ENCODE measurements at places on chromosomes 2 and 18.
A peak's percentile ranks its signal among the peaks of the same experiment; 100 is the strongest.

DNA sequence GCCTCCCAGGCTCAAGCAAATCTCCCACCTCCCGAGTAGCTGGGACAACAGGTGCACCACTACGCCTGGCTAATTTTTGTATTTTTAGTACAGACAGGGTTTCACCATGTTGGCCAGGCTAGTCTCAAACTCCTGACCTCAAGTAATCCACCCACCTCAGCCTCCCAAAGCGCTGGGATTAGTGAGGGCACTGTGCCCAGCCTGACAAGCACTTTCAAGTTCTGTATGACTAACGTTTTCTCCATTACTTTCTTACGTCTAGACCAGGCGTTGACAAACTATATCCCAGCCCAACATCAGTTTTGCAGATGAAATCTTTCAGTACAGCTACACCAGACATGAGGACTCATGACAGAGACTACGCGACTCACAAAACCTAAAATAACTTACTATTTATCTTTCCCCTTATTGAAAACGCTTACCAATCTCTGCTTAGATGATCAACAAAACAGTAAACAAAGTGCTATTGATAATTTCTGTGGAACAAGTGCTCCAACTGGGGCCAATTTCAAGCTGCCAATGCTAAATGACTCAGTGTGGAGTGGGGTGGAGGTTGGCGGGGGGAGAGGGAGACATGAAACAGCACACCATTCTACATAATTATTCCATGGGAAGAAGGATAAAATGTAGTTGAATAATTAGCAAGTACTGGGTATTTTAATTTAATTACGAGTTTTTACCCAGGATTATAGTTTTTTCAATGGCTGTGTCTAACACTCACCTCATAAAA lies 59.1 kb downstream of the SAP130 start:
- DNase-seq, result no peak

- peak; percentile 8 for DNase-seq
Observed at GRCh38 chr18:8882632-8883408, 177.5 kb downstream of the MTCL1 start.

DNA sequence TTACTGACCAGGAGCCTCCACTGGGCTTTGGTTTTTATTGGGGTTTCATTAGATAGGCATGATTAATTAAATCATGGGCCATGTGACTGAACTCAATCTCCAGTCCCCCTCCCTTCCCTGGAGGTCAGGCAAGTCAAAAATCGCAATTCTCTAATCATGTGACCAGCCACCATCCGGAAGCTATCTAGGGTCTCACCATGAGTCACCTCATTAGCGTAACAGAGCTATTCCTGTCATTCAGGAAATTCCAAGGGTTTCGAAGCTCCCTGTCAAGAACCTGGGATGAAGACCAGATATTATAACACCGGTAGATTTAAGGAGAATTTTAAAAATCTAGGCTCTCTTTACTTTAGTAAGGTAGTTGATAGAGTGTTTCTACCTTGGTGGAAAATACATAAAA lies 180.3 kb upstream of the TCF4 start:
- DNase-seq, result peak; percentile 43

DNA sequence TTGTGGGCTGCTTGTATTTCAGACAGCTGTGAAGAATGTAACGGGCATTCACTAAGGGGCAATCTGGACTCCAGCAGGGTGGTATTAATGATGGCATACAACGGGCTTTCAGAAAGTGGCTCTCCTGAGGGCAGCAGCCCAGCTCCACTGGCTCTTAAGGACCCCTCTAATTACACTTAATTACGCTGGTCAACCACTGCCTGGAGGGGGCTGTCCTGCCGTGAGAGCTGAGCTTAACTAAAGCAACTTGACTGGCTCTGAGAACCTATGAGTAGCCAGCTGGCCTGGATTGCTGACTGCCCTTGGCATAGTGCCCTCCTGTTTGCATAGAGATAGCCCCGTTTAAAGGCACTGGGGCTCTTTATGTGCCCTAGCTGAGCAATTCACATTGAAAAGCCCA lies 3.8 kb downstream of the LIPG start:
- no peak for DNase-seq

GRCh38 chr2:161943011-161943410 lies 131.0 kb downstream of the DPP4 start:
- DNase-seq, result no peak

DNA sequence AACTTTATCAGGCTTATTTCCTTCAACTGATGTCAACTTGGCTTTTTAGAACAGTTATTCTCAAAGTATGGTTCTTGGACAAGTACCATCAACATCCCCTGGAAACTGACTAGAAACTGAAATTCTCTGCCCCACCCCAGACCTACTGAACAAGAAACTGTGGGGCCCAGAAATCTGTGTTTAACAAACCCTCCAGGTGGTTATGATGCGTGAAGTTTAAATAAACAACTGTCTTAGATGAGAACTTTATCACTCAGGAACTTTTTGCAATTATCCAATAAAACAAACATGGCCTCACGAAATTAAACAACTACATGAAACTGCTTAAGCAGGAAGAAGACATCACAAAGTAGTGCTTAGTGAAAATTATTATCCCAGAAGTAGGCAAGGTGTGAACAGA lies 4.4 kb downstream of the HIBCH start:
- DNase-seq, result no peak

DNA sequence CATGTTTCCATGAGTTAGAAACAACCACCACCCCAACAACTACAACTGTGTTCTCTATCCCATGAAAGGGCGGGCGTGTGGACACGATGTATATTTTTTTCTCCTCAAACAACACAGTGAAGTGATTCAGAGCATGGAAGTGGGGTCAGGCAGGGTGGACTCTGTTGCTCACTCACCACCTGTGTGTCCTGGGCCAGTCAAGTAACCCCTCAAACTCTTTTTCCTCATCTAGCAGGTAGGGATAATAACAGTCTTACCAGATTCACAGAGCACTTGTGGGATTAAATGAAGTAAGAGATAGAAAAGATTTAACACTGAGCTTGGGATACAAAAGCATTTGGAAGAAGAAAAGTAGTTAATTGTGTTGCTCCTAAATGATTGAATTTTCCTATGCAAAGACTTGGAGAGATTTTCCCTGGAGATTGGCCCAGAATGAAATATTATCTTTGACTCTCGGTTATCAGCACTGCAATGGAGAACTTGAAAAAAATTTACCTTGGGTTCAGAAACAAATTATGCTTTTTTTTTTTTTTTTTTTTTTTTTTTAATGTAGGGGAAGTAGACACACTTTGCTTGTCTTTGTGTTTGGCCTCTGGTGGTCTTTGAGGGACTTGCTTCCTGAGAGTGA lies 161.9 kb upstream of the EPAS1 start:
- DNase-seq, result no peak

GRCh38 chr18:3441290-3441689 lies 8.7 kb upstream of the TGIF1 start:
- peak; percentile 47 for DNase-seq

GRCh38 chr2:215722125-215722524 lies 286.3 kb upstream of the FN1 start:
- no peak for DNase-seq

- no peak for DNase-seq
Observed at GRCh38 chr2:227517724-227518123, 45.8 kb downstream of the AGFG1 start.

- DNase-seq, result no peak
Observed at GRCh38 chr2:235343156-235343774, 150.6 kb upstream of the AGAP1 start.

DNA sequence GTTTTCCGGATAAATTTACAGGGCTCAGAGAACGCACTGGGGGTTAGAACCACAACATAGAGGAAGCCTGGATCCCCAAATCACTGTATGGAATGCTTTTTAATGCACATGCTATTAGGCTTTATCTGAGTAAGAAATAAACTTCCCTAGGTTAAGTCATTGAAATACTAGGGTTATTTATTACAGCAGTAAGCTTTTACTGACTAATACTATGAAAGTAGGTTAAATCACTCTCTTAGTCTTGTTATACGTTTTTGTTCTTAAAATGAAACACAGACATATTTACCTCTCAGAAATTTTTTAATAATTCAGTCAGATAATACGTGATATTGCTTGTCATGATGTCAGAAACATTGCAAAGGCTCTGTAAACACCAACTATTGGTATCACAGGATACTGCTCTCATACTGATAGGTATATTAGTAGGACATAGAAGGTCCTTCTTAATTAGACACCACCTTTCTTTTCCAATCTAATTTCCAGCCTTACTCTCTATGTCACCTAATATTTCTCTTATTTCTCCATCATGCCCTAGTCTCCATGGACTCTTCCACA lies 162.7 kb upstream of the NYAP2 start:
- no peak for DNase-seq

DNA sequence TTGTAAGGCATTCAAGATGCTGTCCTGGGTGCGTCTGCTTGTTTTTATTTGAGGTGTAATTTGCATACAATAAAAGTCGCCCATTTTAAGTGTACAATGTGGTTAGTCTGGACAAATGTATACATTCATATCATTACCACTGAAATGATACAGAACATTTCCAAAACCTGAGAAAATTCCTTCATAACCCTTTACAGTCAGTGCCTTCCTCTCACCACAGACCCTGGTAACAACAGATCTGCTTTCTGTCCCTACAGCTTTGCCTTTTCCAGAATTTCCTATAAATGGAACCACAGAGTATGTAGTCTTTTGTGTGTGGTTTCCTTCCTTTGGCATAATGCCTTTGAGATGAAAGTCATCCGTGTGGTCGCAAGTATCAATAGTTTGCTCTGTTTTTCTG lies 45.8 kb upstream of the NFU1 start:
- DNase-seq, result no peak

- peak; percentile 95 for DNase-seq
Observed at GRCh38 chr18:8750954-8751415, 45.6 kb downstream of the MTCL1 start.

DNA sequence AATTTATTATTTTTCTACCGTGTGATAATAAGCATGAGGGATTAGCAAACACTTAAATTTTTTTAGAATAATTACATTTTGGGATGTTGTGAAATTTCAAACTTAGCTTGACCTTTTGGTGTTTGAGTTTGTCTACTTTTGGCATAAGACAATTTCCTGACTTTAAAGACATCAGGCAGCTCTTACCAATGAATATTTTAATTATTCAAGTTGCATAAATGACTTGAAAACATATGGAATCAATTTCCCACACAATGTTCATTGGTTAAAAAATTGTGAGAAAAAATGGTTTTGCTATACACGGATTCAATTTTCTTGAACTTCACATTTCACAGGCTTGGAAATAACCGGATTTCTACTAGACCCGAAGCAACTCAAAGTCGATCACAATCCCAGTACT lies 243.4 kb downstream of the IKZF2 start:
- no peak for DNase-seq

DNA sequence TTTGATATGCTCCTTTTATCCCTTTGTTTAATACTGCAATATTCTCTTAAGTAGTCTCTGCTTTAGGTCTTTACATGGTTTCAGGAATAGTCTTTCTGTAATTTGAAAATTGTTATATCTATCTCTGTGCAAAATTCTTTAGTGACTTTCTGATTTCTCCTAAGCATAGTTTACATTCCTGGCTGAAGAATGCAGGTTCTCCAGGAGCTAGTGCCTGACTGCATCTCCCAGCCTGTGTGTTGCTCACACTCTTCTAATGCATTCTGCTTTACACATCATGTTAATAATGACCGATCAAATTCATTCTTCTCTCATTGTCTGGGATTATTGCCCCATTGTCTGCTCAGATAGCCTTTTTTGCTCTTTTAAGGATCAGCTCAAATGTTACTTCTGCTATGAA lies 1349.2 kb downstream of the DSC3 start:
- DNase-seq, result no peak

- no peak for DNase-seq
Observed at GRCh38 chr2:61575447-61575859, 37.3 kb upstream of the XPO1 start.

DNA sequence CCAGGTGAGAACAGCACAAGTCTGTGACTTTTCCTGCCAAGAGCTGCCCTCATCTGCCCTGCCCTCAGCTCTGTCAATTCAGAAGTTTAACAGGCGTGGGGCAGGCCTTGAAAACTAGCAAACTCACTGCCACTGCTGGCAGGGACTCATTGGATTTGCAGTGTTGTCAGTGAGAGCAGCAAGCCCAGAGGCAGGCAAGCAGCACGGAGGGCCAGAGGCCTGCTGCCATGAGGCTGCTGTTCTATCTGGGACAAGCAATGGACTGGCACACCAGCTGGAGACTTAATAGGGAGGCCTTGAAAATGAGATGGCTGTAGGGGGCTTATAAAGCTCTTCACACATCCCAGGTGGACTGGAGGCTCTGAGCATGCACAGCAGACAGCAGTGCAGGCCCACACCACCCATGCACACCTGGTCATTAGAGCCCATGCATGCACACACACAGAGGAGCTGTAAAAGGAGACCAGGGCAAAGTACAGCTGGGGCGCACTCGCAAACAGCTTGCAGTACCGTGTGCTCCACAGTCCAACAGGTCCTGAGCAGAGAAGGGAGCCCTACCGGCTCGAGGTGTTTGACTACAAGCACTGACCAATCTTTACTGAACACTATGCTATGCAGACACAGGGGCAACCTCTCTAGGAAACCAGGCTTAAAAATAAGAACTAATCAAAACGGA lies 28.7 kb downstream of the MGAT4A start:
- no peak for DNase-seq

- DNase-seq, result no peak
Observed at GRCh38 chr2:23603581-23603980, 218.6 kb downstream of the KLHL29 start.

GRCh38 chr2:203279288-203279687 lies 40.5 kb downstream of the CYP20A1 start:
- DNase-seq, result no peak

GRCh38 chr2:32633040-32633439 lies 5.2 kb downstream of the TTC27 start:
- DNase-seq, result no peak

- DNase-seq, result no peak
Observed at GRCh38 chr2:10477443-10478297, 29.5 kb upstream of the ODC1 start.

- peak; percentile 27 for DNase-seq
Observed at GRCh38 chr2:26035090-26035743, 1.3 kb downstream of the RAB10 start.

DNA sequence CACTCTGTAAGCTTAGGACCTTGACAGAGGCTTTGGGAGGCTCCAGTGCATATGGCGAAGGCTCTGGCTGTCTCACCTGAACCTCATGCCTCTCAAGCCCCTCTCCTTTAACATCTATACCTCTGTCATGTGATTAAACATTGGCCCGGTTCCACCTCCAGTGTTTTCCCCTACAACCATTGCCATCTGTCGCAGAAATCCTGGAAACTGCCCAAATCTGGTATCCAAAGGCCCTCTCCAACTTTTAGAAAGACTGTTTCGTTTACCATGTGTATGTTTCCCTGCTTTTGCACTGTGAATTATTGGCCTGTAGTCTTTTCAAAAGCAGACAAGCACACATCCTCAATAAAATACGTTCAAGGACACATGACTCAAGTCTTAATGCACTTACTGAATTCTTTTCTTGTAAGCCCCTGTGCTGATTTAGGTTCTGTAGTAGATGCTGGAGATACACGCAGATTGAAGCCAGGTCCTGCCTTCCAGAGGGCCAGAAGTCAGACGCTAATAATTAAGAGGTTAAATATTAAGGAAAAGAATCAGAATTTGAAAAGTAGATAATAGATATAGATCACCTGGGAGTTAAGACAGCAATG lies 386.4 kb upstream of the SLC14A2 start:
- DNase-seq, result no peak
